ENCODE measurements at places on chromosomes 12 and 14.

DNA sequence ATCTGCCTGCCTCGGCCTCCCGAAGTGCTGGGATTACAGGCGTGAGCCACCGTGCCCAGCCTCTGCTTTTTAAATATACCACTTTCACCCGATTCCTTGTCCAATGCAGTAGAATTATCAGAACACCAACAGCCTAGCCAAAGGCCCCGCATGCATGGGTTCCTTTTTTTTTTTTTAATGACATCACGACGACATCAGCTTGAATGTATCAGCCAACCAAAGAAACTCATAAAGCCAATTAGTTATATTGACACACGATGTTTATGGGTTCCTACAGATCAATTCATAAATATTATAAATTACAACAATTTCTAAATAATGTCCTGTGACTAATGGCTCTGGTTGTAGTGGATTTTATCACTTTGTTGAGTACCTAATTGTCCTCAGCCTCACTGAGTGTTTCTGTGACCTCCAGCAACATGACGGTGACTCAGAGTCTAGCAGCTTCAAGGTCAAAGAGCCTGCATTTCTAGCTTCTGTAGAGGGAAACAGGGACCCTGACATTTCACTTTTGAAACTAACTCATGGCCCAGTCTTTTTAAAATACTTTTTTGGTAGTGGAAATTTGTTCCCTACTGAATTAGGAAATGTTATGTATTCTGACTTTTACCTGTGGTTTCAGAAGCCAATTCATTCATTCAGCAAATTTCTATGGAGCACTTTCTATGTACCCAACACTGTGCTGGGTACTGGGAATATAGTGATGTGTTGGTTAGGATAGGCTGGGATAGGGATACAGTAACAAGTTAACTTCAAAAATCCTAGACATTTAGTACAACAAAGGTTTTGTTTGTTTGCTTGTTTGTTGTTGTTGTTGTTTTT, 144.1 kb downstream of the SUDS3 start:
- DNase-seq, result no peak

GRCh38 chr14:102913341-102914211, 8.9 kb upstream of the AMN start:
- no peak for DNase-seq

GRCh38 chr12:94560431-94561221, 89.7 kb downstream of the TMCC3 start:
- no peak for DNase-seq

GRCh38 chr14:35503646-35504045, 30.3 kb upstream of the INSM2 start:
- no peak for DNase-seq

- no peak for DNase-seq
Measured at GRCh38 chr14:25394356-25394755, 344.4 kb upstream of the STXBP6 start.
